ENCODE measurements at places on chromosomes 12 and 14.

GRCh38 chr12:64057706-64058105 lies 164.4 kb downstream of the KICS2 start:
- no peak for DNase-seq

- DNase-seq: no peak
These were observed 97.4 kb downstream of the C12orf75 start for GRCh38 chr12:105427883-105428282.

- no peak for DNase-seq
These were observed 18.7 kb downstream of the FOXG1 start for GRCh38 chr14:28785096-28785952.

GRCh38 chr12:27981874-27982273 lies 9.3 kb upstream of the PTHLH start:
- no peak for DNase-seq

GRCh38 chr14:79809849-79810612 lies 401.3 kb downstream of the DIO2 start:
- no peak for DNase-seq

DNA sequence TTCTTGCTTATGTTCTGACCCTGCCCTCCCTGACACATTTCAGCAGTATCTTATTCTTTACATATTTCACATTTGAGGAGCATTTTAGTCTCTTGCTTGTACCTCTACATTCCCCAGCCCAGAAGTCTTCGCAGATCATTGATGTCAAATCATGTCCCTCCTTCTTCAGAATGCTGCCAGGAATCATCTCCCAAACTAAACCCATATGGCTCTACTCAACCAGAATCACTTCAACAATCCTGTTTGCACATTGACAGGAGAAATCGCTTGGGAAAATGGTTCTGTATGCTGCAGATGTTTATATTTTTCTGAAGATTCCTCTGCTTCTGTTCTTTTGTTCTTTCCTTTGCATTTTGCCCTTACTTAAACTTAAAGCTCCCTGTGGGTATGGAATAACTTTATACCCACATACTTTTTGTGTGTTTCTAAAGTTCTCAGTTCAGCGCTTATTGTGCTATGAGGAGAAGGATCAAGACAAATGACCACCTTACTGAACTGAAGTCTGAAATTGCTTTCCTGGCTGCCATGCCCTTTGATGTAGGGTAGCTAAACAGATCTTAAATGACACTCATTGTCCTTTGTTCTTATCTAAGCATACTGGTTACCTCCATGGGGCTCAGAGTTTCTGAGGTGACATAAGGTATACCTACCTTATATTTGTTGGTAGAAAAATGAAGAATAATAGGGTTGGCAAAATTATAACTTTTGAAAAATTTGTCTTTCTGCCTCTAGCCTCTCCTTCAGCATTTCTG lies 134.6 kb downstream of the SLC25A21 start:
- no peak for DNase-seq

DNA sequence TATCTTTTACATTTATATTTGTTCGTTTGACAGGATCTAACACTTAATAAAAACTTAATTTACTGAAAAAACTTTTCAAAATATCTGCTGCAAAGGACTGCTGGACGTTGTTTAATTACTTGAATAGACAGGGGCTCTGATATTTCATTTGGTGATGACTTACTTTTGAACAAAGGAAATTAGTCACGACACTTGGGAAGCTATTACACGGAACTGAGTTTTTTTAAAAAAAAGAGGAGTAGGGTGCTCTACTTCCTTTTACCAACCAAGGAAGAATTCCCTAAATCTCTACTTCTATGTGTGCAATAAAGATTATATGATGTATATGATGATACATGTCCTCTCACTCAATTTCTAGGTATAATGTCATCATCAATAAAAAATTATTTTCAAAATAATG lies 4.7 kb downstream of the FGD6 start:
- DNase-seq: no peak

DNA sequence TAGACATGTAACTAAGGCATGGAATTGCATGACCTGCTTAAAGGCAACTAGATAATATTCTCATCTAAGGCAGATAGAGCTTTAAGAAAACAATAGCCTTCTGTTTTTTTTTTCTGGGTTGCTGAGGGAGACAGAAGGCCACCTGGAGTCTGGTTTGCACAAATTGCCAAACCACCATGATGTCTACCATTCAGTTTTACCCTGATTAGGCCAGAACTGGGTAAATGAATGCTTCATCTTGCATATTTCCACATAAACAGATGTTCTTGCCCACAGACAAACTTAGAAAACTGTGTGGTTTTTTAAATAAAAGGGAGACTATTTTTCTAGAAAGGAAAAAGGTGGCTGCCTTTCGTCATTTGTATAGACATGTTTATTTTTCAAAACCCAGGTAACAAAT lies 278.7 kb upstream of the PRICKLE1 start:
- no peak for DNase-seq

- DNase-seq: no peak
These were observed 58.6 kb downstream of the ZFP36L1 start for GRCh38 chr14:68734231-68734732.

- no peak for DNase-seq
These were observed 58.3 kb upstream of the DLK1 start for GRCh38 chr14:100668352-100668751.

DNA sequence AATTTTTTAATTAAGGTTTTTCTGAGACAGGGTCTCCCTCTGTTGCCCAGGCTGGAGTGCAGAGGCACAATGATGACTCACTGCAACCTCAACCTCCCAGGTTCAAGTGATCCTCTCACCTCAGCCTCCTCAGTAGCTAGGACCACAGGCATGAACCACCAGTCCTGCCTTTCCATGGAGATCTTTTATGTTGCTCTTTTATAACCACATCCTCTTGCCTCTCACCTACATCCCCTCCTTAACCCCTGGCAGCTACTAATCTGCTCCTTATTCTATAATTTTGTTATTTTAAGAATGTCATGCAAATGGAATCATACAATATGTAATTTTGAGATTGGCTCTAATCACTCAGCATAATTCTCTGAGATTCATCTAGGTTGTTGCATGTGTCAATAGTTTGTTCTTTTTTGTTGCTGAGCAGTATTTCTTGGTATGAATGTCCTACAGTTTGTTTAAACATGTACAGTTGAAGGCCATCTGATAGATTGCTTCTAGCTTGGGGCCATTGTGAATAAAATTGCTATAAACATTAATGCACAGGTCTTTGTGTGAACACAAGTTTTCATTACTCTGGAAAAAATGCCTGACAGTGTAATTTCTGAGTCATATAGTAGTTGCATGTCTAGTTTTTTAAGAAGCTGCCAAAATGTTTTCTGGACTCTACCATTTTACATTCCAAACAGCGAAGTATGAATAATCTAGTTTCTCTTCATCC lies 249.2 kb upstream of the AMIGO2 start:
- no peak for DNase-seq

GRCh38 chr14:85824526-85824925 lies 294.6 kb downstream of the FLRT2 start:
- no peak for DNase-seq

DNA sequence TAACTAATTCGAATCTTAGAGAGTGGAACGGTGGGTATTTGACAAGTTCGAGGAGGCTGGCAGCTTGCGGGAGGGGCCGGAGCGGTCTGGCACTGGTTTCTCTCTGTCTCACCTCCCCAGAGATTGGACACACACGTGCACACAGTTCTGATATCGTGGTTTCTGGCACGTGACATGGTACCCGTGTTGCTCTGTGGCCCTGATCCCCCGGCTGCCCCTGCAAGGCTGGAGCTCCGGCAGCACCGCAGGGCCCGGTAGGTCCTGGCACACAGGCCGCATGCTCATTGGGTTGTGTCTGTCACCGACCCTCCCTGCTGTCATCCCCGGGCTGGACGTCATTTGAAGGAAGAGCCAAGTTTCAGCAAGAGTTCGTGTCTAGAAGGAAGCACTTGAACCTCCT lies 82.7 kb downstream of the PPP2R5C start:
- no peak for DNase-seq

DNA sequence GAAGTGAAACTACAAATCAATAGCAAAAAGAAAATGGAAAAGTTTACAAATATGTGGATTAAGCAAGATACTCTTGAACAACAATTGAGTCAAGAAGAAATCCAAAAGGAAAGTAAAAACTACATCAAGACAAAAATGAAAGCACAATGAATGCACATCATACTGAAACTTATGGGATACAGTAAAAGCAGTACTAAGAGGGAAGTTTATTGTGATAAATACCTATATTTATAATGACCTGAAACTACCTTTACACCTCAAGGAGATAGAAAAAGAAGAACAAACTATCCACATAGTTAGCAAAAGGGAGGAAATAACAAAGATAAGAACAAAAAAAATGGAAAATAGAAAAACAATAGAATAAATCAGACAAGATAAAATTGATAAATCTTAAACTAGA lies 375.0 kb downstream of the TRHDE start:
- no peak for DNase-seq

GRCh38 chr12:52204095-52204930 lies 12.5 kb upstream of the KRT80 start:
- no peak for DNase-seq

DNA sequence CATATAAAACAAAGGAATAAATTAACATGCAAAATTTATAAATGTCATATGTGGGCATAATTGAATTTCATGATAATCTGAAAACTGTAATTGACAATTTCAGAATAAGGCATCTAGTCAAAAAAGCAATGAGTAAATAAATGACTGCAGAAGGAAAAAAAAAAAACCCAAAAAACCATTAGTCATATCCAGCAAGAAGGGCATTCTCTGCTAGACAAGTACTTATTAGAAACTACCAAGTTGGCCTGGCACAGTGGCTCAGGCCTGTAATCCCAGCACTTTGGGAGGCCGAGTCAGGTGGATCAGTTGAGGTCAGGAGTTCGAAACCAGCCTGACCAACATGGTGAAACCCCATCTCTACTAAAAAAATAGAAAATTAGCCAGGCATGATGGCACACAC lies 17.5 kb downstream of the ZCRB1 start:
- DNase-seq: no peak

DNA sequence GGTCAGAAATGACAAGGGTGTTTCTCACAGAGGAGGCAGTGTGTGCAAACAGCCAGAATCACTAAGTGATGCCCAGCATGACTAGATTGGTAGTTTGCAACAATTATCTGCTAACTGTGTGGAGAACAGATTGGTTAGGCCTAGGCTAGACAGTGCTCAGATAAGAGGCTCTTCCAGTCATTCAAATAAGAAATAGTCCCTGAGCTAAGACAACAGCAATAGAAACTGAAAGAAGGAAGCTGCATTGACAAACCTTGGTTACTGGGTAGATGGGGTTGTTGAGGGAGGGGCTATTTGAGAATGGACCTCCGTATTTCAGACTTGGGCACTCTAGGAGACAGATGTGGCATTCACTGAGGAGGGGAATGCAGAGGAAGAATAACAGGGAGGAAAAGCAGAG lies 255.0 kb upstream of the NPAS3 start:
- no peak for DNase-seq

DNA sequence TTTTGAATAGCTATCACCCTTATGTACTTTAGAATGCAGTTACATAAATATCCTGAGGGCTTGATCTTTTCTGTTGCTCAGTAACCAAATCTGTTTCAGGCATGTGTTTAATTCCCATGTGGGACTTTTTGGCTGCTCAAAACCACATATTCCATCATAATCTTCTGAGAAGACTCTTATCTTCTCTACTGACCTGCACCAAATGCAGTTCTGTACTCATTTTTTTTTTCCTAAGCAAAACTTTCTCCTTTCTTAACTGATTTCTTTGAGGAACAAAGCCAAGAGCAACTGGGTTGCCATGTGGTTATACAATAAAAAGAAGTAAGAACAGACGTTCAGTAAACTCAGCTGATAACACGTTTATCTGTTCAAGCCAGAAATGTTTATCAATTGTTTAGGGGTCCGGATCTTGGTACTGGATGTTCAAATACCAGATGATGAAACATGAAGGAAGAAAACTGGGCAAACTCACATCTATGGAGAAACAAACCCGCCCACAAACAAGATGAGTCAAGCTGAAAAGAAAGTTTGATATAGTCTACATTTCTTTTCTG lies 50.1 kb downstream of the TMEM132C start:
- DNase-seq: no peak

GRCh38 chr12:63068857-63069442 lies 82.1 kb downstream of the AVPR1A start:
- peak; percentile 8 for DNase-seq

DNA sequence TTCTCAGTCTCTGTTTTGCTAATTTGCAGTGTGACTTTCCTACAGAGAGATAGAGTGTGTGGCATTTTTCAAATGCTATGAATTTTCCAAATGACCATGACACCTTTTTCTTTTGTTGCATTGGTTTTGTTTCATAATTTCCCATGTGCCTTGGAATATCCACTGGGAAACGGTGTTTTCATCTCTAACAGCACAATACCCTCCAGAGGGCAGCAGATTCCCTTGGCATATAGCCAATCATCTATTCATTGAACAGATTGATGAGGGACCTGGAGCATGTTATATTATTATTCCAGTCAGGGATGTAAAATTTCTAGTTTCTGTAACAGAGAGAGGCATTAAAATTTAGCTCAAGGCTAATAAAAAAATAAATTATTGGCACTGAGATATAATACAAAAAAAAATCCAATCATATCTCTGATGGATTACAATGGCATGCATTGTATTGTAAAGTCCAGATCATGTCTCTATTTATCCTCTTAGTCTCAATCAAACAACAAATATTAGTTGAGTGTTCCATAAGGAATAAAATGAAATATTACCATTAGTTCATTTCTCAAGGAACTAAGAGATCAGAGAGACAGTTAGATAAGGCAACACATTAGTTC lies 29.6 kb upstream of the NTN4 start:
- peak; percentile 20 for DNase-seq

GRCh38 chr12:114666746-114667668 lies 17.0 kb downstream of the TBX3 start:
- DNase-seq: no peak

GRCh38 chr14:24252289-24253124 lies 10.1 kb upstream of the TINF2 start:
- no peak for DNase-seq

GRCh38 chr12:70366581-70367257 lies 629 bp downstream of the KCNMB4 start:
- no peak for DNase-seq

GRCh38 chr14:61647704-61648103 lies 47.6 kb upstream of the HIF1A start:
- DNase-seq: no peak

GRCh38 chr12:103829092-103829491 lies 11.9 kb downstream of the NT5DC3 start:
- no peak for DNase-seq

DNA sequence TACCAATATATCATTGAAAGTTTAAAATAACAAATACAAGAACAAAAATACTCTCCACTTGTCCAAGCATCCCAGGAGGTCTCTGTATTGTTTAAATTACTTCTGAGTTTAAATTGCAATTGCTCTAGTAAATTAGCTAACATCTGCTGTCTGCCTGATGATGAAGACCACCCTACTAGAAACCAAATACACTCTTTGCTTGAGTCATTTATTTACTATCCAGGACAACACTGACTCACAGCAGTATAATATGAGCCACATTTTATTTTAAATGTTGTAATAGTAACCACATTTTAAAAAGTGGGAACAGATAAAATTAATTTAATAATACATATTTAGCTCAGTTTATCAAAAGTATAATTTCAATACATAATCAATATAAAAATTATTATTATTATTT lies 62.9 kb upstream of the EEA1 start:
- no peak for DNase-seq

- no peak for DNase-seq
These were observed 259.2 kb upstream of the CRY1 start for GRCh38 chr12:107352347-107353081.

Data from hematopoietic multipotent progenitor cell treated with erythropoietin and hydrocortisone succinate and interleukin-3 and kit ligand, for 17 days (in vitro differentiated cells).